Activated CD4-positive, alpha-beta T cell treated with anti-CD3 and anti-CD28 coated beads for 1 hour (primary cell): ENCODE measurements at places on chromosomes 13 and 19.

DNA sequence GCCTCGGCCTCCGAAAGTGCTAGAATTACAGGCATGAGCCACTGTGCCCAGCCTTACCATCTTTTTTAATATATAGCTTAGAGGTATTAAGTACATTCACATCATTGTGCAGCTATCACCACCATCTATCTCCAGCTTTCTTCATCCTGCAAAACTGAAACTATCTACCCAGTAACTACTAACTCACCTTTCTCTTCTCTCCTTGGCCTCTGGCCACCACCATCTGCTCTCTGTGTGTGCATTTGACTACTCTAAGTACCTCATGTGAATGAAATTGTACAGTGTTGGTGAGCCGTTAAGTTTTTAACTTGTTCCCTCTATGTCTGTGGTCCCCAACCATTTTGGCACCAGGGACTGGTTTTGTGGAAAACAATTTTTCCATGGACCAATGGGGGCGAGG is 56.1 kb downstream of the CDK8 start:
- DNase-seq: no peak

- DNase-seq: no peak
These were observed 16.3 kb upstream of the DNMT1 start for GRCh38 chr19:10211061-10211460.

DNA sequence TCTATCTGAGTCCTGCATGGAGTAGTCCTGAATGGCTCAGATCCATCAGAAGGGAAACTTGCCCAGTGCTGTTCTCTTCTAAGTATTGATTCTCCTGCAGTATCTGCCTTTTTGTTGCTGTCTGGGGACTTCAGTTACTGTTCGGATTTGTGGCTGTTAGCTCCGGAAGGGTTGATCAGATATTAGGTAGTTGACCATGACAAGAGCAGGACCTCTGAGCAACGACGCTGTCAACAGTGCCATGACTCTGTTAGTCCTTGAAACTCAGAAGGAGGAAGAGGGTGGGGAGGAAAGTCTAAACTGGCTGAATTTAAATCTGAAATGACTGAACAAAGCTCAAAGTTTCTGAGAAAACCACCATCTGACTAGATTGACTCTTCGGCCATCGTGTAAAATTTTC is 42.2 kb downstream of the CCNE1 start:
- no peak for DNase-seq

GRCh38 chr13:112241288-112241687 is 134.9 kb upstream of the SPACA7 start:
- no peak for DNase-seq

GRCh38 chr13:60150538-60150937 is 13.2 kb downstream of the DIAPH3 start:
- no peak for DNase-seq

DNA sequence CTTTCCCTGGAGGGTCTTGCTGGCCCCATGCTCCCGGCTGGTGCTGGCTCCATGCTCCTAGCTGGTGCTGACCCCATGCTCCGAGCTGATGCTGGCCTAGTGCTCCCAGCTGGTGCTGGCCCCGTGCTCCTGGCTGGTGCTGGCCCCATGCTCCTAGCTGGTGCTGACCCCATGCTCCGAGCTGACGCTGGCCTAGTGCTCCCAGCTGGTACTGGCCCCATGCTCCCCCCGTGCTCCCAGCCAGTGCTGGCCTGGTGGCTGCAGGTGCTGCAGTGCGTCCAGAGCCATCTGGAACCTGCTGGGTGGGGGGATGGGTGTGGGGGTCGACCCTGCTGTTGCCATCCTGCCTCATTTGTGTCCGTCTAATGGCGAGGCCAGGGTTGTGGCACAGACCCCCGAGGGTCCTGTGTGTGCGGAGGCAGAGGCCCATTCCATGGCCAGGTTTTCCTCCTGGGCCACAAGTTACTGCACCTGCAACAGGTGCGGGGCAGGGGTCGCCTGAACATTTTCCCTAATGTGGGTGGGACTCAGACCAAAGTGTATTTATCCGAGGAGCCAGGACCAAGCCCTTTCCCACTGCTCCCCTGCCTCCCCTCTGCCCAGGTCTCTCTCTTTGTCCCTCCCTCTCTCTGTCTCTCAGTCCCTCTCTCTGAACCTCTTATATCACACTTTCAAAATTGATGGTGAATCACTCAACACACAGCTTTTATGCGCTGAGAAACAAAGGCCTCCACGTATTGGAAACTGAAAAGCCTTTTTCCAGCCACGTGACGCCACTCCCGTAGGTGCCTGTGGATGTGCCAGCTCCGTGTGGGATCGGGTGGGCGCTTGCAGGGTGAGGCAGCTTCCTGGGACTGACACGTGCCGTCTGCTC is 45.1 kb downstream of the MCF2L start:
- no peak for DNase-seq

DNA sequence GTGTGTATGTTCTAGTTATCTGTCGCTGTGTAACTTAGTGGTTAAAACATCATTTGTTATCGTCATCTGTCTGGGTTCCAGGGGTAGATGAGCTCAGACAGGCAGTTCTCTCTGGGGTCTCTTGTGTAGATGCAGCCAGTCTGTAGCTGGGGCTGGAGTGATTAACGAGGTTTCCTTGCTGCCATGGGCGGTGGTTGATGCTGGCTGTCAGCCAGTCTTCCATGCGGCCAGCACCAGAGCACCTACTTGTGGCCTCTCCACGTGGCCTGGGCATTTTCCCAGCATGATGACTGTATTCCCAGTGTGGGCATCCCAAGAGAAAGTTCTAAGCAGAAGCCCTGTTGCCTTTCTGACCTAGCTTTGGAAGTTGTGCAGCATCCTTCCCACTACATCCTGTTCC is 10.7 kb downstream of the ERCC5 start:
- DNase-seq: no peak

DNA sequence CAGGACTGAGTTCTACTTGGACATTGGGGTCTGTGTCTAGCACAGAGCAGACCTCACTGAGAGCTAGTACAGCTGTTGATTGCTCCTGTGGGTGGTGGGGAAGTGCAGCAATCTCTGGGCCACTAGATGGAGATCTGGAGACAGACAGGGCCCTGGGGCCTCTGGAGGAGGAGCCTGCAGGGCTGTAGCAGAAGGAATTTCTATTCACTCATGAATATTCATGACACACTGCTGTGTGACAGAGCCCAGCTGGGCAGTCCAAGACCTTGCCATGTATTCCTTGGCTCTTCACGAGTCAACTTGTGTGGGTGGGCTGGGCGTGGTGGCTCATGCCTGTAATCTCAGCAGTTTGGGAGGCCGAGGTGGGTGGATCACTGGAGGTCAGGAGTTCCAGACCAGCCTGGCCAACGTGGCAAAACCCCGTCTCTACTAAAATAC is 37.5 kb downstream of the SUGP2 start:
- no peak for DNase-seq
